Stimulated activated CD4-positive, alpha-beta T cell treated with anti-CD3 and anti-CD28 coated beads, Interleukin-4, amount 100 ng/mL, for 48 hours (primary cell): ENCODE measurements at places on chromosomes 4 and X.
A peak's percentile ranks its signal among the peaks of the same experiment; 100 is the strongest.

DNA sequence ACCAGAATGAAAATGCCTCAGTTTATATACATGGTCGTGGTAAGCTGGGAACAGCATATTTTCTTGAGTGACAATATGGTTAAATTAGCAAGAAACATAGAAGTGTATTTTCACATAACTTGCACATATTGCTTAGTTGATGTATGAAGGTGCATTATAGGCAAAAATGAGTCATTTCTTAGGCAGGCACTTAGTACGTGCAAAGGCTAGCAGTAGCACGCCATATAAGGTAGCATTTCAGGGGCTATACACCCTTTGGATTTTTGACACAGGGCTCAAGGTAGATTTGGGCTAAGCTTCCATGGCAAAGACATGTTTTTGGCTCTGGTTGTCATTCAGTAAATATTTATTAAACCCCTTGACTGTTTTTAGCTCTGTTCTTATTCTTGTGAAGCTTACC is 33.1 kb downstream of the PCDH7 start:
- DNase-seq = no peak

DNA sequence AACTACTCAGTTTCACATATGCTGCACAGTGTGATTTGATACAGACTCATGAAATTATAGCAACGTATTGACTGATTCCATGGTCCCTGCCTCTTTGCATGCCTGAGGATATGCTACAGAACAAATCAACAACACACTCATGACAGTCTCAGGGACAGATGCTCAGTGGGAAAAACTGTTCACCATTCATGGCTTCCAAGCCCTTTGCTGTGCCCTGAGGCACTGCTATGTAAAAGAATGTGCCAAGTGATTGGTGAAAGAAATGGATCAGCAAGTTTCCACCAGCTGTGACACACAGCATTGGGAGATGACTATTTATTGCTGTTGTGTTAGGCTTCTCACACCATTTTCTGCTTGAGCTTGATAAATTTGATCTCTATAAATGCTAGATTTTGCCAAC is 825.6 kb upstream of the INTU start:
- no peak for DNase-seq

DNA sequence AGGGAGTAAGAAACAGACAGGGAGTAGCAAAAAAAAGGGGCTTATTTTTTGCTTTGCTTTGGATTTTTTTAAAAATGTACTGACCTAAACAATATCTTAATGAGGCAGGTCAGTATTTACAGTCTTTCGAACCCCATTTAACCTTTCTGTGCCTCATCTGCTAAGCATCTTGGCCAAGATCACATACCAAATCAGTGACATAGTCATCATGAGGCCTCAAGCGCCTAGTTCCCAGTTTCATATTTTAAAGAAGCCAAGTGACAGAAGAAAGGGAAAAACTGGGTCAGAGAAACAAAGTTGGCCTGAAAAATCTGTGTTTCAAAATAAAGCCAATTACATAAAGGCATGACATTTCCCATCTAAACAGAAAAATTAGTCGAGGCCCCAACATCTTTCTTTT is 94.6 kb upstream of the WDR44 start:
- DNase-seq = no peak

DNA sequence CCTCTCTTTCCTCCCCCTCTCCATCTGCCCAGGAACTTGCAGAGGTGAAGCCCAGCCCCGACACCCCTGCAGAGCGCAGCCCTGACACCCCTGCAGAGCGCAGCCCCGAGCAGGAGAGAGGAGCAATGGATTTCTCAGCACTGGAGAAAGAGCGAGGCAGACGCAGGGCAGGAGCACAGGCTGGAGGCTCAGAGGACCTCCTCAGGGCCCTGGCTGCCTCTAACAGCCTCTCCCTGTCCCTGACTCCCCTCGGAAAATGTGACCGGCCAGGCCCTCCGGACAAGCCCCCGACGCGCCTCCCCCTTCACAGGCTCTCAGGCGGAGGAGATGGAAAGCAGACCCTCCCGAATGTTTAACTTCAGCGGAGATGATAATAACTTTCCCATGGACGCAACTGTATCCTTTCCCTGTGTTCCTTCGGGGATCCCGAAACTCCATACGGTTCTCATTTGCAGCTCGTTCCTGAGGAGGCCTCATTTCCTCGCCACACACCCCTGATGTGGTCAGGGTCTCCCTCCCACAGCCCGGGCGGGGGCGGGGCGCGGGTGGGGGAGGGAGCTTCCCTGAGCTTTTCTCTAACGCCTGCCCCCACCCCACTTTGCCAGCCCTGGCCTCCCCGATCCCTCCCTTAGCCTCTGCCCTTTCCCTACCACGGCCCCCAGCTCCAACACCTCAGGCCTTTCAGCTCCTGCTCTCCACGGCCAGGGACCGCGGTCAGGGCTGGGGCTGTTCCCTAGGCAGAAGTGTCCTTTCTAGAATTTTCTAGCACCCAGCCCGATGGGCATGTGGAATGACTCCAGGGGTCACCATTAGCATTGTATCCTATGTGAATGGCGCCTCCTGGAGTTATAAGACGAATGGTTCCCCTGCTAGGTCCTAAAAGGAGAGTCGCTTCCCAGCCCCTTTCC is 201.1 kb upstream of the BCOR start:
- no peak for DNase-seq

- DNase-seq = no peak
These were observed 225.6 kb upstream of the LCORL start for GRCh38 chr4:18247189-18247588.

DNA sequence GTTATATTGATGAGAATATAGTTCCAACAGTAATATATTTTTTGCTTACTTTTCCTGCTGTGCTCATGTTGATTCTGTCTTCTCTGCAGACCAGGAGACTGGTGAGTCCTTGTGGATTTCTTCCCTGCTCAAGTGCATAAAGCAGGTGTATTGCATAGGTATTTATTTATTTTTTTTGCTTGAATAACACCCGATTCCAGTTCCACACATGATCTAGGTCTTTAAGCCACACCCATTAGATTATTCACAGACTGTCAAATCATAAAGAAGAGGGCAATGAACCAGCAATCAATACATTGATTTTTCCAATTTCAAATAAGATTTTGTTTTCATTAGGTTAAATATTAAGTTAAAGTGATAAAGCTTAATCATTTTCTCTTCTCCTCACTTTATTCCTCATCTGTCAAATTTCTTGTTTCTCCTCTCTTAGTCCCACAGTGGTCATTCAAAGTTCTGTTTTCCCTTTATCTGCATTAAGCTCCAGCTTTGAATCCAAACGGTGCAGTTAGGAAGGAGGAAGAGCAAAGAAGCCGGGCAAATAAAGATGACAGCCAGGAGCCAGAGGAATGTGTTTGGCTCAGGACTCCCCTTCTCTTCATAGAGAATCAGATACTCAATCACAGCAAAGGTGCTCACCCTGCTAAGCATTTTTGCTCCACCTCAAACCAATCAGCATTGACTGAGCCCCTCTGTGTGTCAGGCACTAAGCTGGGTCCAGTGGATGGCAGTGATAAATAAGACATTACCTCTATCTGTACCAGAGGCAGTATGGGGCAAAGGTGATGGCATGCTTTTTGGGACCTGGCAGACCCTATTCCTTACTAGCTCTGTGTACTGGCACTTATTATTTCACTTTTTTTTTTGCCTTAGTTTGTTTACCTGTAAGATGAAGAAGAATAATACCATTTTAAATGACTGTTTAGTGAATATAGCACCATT is at the start of gene ADH1A:
Gene ADH1A, minus strand, starts transcription at position 138 of the 939 bp plus-strand sequence. Its CDS starts 71 bp downstream, at position 67.
- no peak for DNase-seq

- DNase-seq = no peak
These were observed 333.2 kb downstream of the ARHGAP10 start for GRCh38 chr4:148065075-148065474.

GRCh38 chr4:76155979-76156378 is 7.8 kb upstream of the NUP54 start:
- DNase-seq = no peak

- DNase-seq = no peak
These were observed 38.1 kb downstream of the ADGRA3 start for GRCh38 chr4:22477813-22478182.

GRCh38 chr4:61202638-61203435 is 2.7 kb downstream of the ADGRL3 start:
- no peak for DNase-seq

DNA sequence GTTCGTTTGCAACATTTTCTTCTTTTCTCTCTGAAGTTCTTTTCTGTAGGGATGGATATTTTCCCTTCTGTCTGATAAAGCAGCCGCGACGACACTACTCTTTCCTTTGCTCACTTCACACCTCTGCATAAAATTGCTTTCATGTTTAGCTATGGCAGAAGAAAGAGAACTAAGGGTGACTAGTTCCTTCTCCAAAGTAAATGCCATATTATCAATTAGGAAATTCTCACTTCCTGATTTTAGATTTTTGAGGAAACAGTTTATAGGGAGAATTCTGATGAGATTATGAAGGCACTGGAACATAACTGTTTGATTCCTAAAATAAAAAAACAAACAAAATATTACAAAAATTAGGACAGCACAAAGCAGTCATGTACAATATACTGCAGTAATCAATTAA is 29.2 kb downstream of the FANCB start:
- no peak for DNase-seq

DNA sequence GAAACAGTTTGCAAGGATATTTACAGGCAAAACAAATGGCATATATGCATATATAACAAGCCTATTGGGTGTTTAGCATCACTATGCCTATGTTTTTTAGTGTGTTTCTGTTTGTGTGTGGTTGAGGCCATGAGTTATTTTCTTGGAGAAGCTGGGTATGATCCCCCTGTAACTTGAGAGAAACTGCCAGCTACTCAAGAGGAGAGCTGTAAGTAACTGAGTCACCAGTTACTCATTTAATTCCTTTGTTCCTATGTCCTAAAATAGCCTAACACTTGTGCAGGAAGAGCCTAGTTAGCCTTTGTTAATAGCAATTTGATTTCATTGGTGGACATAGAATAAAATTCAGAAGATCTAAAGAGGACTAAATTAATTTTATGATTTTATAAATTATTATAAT is 79.1 kb downstream of the PWWP3B start:
- no peak for DNase-seq

GRCh38 chr4:162154862-162155540 is 8.8 kb downstream of the FSTL5 start:
- DNase-seq = no peak

DNA sequence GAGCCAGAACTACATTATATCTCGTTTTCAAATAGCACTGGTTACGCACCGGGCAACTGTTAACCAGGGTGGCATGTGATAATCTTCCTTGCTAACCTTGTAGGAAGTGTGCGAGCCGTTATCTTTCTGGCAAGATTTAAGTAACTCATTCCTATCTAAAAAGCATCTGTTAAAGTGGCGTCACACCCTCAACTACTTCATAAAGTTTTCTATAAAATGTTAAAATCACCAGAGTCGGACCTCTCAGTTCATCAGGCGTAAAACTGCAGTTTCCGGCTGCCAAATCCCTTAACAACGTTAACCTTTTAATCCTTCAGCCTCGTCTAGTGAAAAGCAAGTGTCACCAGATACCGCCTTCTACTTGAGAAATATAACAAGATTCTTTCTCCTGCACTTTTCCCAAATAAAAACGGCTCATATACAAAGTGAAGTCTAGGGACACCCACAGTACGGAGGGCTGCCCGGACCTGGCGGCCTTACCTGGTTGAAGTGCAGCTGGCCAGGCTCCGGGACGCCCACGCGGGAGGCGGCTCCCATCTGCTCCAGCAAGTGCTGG is 1.2 kb downstream of the SLC39A8 start:
- no peak for DNase-seq

GRCh38 chrX:19382555-19383145 is 38.9 kb downstream of the PDHA1 start:
- peak; percentile 31 for DNase-seq
